Stimulated activated CD4-positive, alpha-beta T cell treated with anti-CD3 and anti-CD28 coated beads, Interleukin-1b, Interleukin-23, amount 100 ng/mL, for 1 hour (primary cell): ENCODE measurements at places on chromosomes 1 and 21.

DNA sequence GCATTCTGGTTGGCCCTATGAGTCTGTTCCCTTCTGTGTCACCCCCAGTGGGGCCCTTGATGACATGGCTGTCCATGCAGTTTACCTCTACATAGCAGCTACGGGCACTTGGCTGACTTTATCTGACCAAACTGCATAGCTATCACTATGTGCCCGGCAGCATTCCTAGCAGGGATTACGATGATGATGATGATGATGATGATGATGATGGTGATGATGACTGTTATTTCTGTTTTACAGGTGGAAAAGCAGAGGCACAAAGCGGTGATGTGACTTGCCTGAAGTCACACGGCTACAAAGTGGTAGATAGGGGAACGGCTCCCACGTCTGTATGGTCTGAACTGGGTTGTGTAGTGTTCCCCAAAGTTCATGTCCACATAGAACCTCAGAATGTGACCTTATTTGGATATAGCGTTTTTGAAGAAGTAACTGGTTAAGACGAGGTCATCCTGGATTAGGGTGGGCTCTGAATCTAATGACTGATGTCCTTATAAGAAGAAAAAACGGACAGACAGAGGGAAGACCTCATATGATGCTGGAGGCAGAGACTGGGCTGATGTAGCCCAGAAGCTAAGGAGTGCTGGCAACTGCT, 57.6 kb downstream of the RUNX1 start:
- DNase-seq: no peak

GRCh38 chr21:45499970-45500577, 42.2 kb downstream of the SLC19A1 start:
- no peak for DNase-seq

DNA sequence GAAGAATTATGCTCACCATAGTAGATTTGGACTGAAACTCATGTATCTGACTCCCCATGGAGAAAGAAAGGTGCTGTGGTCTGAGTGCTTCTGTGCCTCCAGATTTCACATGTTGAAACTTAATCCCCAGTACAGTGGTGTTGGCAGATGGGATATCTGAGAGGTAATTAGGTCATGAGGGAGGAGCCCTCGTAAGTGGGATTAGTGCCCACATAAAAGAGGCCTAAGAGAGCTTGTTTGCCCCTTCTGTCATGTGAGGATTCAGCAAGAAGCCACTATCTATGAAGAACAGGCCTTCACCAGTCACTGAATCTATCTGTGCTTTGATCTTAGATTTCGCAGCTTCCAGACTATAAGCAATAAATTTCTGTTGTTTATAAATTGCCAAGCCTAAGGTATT, 150.1 kb downstream of the PLPP3 start:
- no peak for DNase-seq

DNA sequence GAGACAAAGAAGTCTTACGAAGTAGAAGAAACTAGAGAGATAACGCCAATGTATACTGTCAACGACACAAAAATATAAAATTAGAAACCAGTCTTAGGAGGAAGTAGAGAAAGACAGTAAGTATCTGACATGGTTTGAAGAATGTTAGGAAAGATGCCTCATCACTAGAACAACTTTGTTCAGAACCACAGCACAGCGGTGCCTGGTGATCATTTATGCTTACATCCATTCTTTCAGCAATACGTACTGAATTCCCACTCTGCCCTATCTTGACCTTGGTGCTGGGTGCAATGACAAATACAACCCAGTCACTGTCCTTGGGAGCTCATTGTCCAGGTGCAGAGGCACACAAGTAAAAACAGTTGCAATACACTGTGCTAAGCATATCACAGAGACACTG, 104.4 kb downstream of the TM2D1 start:
- DNase-seq: no peak

GRCh38 chr1:182662121-182662890, 22.1 kb downstream of the RGS8 start:
- no peak for DNase-seq

DNA sequence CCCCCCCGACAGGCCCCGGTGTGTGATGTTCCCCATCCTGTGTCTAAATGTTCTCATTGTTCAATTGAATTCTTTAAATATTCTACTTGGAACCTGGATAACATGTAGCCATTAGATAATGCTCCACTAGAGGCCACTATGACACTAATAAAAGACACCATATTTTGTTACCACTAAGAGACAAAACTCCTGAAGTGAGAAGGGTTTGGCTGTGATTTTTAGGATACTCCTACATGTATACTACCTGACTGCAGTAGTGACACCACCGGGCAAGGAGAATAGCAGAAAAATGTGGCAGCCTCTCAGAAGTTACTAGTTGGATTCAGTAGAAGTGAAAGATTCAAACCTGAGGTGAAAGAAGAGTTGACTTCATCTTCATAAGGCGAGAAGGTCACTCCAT, 36.0 kb downstream of the F5 start:
- no peak for DNase-seq

- DNase-seq: no peak
These were observed 698 bp downstream of the MOV10 start for GRCh38 chr1:112674986-112675727.

DNA sequence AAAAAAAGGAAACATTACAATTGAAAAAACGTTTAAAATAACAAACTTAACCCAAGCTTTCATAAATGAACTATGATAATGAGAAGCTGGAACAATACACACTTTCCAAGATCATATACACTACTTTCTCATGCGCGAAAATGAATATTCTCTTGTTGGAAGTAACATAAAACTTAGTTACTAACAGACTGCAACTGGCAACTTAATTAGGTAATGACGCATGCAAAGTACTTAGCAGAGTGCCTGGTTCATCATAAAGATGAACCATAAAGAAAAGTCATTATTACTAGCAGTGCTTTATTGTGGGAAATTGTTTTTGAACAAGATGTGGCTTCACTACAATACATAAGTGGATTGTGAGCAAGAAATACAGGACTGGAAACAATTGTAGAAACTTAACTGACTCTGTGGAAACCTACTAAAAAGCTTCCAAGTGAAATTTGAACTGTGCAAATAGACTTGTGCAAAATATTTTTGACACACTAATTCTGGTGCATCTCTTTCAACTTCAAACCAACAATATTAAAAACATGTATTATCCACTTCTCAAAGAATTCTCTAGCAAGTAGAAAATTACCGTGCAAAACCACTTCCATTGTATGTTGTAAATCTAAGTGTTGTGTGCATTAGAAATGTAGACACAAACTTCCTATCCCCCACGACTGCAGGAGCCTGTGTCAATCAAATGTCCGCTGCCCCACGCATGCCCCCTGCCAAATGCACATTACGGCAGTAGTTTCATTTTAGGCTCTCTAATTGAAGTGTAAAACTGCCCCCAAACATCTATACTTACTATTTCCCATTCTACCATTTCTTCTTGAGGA, 2.0 kb downstream of the ARHGAP29 start:
- DNase-seq: no peak

DNA sequence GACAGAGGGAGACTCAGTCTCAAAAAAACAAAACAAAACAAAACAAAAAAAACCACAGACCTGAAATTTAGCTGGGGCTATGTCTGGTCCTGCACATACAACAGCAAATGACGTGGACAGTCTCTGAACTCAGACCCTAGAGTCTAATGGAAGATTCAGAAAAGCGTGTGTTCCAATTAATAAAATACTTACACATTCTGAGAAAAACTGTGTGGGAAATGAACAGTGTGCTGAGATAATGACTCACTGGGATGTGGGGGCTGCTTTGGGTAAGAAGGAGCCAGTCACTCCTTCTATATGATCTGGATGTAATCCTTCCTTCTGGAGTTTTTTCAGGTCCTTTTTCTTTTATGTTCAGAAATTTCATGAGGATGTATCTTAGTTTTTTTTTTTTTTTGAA, 29.4 kb downstream of the CLDN14 start:
- DNase-seq: no peak

DNA sequence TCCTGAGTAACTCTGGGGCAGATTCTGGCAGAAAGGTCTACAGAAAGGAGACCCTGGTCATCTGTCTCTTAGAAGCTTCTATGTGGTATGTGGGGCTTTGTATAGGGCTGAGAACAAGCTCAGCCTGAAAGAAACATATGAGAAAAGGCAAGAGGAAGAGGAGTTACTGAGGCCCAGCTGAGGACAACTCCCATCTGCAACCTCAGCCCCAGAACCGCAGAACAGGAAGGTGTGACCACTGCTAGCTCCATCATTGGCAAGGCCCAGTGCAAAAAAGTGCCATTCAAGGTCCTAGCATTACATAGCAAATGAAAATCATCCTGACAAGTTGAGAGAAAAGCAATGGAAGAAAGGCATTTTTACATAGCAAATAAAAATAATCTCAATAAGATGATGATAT, 503.8 kb downstream of the NPHP4 start:
- no peak for DNase-seq

DNA sequence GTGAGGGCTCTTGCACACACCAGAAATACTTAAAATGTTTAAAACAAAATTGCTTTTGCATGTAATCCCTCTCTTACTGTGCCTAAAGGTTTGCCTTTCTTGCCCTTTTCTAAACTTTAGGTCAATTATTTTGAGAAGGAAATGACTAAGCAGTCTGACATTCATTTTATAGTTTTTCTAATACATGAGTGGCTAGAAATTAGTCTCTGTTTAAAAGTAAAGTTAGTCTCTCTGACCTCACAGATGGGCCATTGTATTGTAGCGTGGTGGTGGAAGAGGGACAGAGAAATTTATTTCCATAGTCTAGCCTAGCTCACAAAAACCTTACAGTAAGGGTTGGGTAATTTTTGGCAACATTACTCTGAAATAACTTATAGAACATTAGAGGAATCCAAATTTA, 3.6 kb upstream of the COL11A1 start:
- DNase-seq: no peak

DNA sequence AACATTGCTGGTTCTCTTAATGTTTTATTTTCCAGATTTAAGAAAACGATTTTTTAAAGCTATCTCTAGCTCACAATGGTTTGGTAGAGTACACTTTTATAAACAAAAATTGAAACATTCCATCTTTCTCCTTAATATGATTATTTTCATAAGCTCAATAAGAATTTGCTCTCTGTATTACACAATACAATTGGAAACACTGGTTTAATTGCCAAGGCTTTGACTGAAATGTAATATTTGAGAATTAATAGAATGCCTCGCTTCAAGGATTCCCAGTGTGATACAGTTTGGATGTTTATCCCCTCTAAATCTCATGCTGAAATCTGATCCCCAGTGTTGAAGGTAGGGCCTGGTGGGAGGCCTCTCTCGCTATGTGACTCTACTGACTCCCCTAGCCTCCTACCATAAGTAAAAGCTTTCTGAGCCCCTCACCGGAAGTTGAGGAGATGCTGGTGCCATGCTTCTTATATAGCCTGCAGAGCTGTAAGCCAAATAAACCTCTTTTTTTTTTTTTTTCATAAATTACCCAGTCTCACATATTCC, 67.4 kb downstream of the DDAH1 start:
- no peak for DNase-seq

DNA sequence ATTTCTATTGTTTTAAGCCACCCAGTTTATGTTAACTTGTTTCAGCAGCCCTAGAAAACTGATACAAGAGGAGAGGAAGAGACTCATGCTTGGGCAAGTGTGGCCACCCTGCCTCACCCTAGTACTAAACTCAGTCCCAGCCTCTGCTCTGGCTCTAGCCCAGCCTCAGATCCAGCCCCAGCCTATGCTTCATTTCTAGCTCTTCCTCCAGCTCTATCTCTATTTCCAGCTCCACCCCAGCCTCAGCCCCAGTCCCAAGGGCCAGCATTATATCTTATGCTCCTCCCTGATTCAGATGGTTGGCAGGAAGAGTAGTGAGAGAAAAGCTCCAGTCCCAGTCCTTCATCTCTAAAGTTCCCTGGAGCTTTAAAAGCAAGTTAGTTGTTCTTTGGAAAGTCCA, 535.5 kb downstream of the PTPRC start:
- no peak for DNase-seq

GRCh38 chr1:172142324-172142723, 278.2 kb upstream of the C1orf105 start:
- no peak for DNase-seq
